ENCODE measurements at places on chromosomes 4 and X.

- no peak for DNase-seq
Observed at GRCh38 chrX:142251202-142251601, 46.1 kb upstream of the MAGEC2 start.

DNA sequence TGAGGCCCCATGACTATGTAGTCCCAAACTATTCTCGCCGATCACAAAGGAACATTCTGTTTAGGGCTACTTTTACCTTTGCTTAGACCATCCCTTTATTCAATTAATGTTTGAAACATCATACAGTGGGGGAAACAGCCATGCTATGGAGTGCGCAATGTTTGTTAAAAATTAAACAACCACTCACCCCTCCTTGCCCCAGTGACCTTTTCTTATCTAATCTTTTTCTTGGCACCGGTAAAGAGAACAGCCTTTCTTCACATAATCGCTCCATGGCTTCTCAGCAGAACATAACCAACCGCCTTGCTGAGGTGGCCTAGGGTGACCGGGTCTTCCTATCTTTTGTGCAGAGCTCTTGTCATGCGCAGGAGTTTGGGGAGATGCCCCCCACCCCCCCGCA lies 152.6 kb downstream of the VCX3A start:
- DNase-seq, result no peak

GRCh38 chr4:85142451-85142850 lies 176.0 kb upstream of the WDFY3 start:
- no peak for DNase-seq

GRCh38 chrX:10749113-10749512 lies 128.7 kb upstream of the MID1 start:
- DNase-seq, result no peak

Data from CD4-positive, alpha-beta T cell treated with Interleukin-6 at 100 ng/mL for 8 hours (primary cell).